ENCODE measurements at places on chromosomes 12 and 14. TPM values are rescaled to one million over a fixed set of nuclear protein-coding genes. Genes with fewer than 3 reads are reported as not detected.
A peak's percentile ranks its signal among the peaks of the same experiment; 100 is the strongest.

GRCh38 chr12:90972226-90972625 lies 17.2 kb upstream of the CCER1 start:
- no peak overlapping the region for H3K4me3 ChIP-seq
- no peaks in the 10 kb centered on the region for H3K27me3 ChIP-seq
- no peak for DNase-seq
- no peaks in the 10 kb centered on the region for H3K36me3 ChIP-seq
- H3K4me1 ChIP-seq: no peaks in the 10 kb centered on the region

DNA sequence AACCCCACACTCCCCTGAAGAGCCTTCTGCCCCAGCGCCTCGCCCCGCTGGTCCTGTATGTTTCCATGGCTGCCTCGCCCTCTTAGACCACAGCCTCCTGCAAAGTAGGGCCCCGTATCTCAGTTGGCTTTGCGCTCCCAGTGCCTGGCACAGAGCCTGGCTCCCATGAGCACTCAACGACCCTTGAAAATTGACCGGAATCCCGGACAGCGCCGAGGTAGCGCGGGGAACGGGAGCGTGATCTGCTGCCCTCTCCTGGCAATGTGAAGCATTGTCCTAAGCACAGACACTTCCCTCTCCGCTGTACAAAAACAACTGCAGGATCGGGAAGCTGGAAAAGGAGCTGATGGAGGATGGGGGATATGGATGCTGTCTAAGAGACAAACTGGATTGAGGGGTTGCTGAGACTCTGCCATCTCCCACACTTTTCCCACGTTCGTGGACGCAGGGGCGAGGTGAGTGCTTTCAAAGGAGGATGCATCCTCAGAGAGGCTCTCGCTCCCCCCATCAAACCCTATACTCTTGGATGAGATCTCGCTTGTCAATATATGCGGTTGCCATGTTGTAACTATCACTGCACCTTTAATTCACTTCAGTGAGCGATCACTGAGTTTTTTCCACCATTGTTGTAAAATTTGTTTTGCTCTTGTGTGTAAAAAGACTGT lies 10.7 kb upstream of the FKBP4 start:
- DNase-seq: peak; percentile 73

- no peaks in the 10 kb centered on the region for H3K36me3 ChIP-seq
- peaks cover 8% of the 10 kb centered on the region for H3K4me1 ChIP-seq
- no peak overlapping the region for H3K4me3 ChIP-seq
- no peak overlapping the region for H3K27ac ChIP-seq
Observed at GRCh38 chr12:31033681-31034080, 40.0 kb upstream of the DDX11 start.

- H3K27ac ChIP-seq: no peak overlapping the region
- H3K4me3 ChIP-seq: no peak overlapping the region
- no peaks in the 10 kb centered on the region for H3K27me3 ChIP-seq
- H3K4me1 ChIP-seq: peaks cover 2% of the 10 kb centered on the region
- H3K36me3 ChIP-seq: no peaks in the 10 kb centered on the region
Observed at GRCh38 chr14:73467377-73467776, 9.0 kb upstream of the NUMB start.

- H3K27ac ChIP-seq: no peak overlapping the region
- no peaks in the 10 kb centered on the region for H3K36me3 ChIP-seq
- H3K4me3 ChIP-seq: no peak overlapping the region
Observed at GRCh38 chr12:42534184-42534838, 55.2 kb downstream of the PRICKLE1 start.

DNA sequence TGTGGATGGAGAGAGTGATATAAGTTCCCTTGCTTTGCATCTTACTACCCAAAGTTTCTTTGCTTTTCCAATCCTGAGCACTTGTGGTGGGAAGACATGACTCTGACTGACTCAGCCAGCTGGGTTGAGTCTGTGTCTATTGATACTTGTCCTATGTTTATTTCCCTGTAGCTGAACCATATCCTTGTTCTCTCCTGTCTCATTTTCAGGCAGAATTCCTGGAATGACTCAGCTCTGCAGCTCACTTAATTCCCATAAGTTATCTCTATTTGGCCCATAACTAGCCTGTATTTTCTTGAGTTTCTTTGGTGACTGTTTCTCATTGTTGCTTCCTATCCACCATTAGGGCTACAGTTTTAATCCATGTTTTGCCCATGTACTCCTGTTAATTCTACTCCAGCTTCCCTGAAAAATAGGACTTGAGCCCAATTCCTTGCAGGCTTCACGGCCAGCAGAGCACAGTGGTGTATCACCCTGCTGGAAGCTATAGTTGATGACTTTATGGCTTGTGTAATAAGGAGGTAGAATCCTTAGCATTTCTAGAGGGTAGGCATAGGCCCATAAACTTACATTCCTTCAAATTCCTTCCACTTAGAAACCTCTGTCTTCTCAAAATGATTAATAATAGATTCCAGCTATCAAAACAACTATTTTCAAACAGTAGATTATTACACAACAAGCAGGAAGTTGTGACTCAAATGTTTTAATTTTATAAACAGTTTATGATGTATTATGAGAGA lies 183.1 kb downstream of the TMTC3 start:
- H3K4me1 ChIP-seq: no peaks in the 10 kb centered on the region
- peak overlapping the region; percentile 77 for H3K27ac ChIP-seq
- H3K4me3 ChIP-seq: no peak overlapping the region
- peak; percentile 91 for DNase-seq

GRCh38 chr12:2925322-2925995 lies 33.7 kb upstream of the TEAD4 start:
- no peaks in the 10 kb centered on the region for H3K4me1 ChIP-seq
- H3K4me3 ChIP-seq: no peak overlapping the region
- peaks cover 55% of the 10 kb centered on the region for H3K36me3 ChIP-seq

DNA sequence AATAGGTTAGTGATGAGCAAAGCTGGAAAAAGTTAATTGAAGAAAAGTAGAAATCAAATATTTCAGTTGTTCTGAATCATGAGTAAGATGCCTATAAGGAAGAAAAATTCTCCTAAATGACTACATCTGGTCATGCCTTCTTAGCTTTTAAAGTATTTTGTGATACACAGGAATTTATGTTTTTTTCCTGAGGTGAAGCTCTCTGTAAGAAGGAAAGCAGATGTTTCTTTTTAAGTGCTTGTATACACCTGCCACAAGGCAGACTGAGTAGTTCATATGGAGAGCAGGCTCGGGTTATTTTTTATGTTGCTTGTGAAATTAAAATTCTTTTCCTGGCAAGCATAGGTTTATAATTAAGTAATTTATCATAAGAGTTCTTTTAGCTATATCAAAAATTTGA lies 275.2 kb downstream of the RAD51B start:
- H3K4me3 ChIP-seq: no peak overlapping the region
- no peaks in the 10 kb centered on the region for H3K27me3 ChIP-seq
- no peak overlapping the region for H3K27ac ChIP-seq
- no peaks in the 10 kb centered on the region for H3K36me3 ChIP-seq
- DNase-seq: peak; percentile 17

The BRF1 gene
- 29.9 TPM for total RNA-seq

The PRB2 gene
- total RNA-seq: not detected

Measured in muscle of leg (tissue), 16 donors.